KG1 (cell line): ENCODE measurements at places on chromosomes 2 and 18.

- DNase-seq: no peak
Measured at GRCh38 chr2:218879776-218880101, 913 bp upstream of the WNT10A start.

- no peak for DNase-seq
Measured at GRCh38 chr2:202009019-202009481, 24.6 kb upstream of the FZD7 start.

DNA sequence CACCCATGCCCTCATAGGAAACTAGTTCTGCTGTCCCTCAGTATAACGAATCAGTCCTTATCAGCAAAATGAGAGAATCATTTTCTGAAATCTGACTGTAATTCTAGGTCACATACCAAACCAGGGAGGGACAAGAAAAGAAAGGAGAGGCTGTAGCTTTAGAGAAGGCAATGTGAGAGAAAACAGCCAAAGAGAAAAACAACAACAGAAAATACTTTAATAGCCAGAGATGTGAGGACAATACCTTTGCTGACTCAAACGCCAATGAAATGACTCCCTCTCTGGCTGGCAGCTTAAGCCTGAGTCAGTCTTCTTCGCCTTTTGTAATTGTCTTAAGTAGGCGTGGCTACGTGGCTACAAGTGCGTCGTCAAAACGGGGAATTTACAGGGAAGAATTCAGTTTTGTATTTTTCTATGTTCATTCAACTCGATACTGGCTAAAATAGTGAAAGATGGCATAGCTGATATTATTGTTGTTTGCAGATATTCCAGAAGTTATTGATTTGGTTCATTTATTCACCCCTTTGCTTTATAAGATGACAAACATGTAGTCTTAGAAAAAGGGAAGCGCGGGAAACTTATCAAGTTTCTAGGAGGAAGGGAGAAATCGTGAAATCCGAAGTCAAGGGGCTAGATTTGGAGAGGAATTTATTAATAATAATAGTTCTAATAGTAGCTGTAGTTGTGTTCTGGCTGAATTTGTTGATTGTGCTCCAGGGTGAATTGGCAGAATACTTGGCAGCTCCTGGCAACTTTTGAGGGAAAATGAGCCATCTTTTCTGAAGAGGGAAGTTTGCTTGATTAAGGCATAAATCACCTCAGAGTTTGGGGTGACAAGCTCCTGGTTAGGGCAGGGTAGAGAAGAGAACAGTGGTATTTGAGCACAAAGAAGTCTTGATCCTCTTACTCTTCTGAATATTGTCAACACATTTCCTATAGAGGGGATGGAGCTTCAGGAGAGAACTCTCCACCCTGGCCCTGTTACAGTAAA, at the start of gene IL1A:
TSS of gene IL1A (minus strand) at position 295 of the 991 bp plus-strand sequence. CDS start 723 bp downstream, outside the sequence.
- no peak for DNase-seq

GRCh38 chr2:156350374-156351142, 18.0 kb upstream of the NR4A2 start:
- no peak for DNase-seq

DNA sequence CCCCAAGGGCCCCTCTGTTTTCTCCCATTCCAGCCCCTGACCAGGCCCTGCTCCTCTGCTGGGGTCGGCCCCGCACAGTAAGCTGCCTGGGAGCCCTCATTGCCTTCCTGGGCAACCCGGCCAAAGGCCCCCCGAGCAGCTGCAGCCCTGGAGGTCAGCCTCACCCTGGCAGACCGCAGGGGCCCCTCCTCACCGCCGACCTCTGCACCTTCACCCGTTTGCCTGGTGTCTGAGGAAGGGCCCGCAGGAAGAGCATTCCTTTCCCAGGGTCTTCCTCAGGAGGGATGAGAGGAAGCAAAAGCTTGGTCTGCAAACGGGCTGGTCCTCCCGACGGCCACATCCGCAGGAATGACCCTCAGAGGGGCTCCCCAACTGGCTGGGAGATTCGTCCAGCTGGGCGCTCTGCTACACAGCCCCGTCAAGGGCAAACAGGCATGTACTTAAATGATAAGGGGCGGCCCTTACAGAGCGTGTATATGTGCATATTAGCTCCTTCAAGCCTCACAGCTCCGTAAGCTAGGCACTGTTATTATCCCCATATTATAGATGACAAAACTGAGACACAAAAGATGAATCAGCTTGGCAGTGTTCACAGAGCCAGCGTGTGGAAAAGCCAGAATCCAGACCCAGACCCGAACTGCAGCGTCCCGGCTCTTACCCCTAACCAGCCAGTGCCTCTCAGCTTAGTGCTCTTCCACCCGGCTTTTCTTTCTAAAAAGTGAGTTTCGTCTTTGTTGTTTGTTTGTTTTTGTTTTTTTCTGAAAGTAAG, 52.8 kb downstream of the SLC4A1AP start:
- DNase-seq: no peak

DNA sequence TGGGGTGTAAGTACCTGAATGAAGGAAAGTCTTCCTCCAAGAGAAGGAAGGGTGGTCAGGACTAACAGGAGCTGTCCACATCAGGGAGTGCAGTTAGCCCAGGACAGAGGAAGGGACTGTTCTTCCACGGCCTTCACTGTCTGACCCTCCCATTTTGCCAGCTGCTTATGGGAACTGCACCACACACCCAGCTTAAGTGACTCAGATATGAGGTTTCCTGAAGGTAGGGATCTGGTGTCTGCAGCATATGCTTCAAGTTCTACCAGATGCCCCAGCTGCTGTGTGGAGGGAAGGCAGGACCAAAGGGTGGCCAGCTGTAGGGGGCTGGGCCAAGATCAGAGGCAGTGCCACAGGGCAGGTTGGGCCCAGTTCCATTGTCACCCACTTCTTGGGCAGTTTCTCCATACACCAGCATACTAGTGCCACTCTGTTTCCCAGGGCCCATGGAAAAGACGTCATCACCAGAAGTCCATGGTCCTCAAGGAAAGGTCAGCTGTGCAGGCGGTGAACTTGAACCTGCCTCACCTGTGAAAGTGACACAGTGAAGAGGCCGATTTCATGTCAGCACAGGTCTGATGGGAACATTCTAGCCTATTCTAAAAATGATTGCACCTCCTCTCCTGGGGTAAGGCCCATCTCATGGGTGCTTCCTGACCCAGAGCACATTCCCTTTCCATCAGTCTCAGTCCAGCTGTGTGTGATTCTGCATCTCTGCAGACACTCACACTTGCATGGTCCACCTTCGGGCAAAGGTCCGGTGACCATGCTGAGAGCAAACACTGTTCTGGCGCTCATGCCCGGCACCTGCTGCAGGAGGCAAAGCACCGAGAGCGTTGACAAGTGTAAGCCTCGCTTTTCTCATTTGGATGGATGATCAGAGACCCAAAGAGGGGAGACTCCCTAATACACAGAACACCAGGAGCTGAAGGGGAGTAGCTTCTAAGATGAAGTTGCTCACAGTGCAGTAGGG, 68.0 kb downstream of the ACAA2 start:
- no peak for DNase-seq

DNA sequence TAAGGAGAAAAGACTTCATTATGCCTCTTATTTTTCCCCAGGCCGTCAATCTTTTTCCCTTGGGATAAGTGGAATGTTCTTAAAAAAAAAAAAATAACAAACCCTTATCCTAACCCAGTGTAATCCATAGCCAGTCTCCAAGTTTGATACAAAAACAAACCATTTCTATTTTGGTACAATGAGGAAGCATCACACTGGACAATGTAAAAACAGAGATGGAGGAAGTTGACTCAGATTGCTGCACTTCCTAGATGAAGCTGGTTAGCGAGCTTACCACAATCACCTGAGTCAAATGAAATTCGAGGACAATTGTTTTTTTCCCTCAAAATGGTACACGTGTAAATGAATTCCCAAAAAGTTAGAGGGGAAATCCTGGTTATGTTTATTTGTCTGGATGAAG, 259.7 kb downstream of the TCF4 start:
- no peak for DNase-seq

DNA sequence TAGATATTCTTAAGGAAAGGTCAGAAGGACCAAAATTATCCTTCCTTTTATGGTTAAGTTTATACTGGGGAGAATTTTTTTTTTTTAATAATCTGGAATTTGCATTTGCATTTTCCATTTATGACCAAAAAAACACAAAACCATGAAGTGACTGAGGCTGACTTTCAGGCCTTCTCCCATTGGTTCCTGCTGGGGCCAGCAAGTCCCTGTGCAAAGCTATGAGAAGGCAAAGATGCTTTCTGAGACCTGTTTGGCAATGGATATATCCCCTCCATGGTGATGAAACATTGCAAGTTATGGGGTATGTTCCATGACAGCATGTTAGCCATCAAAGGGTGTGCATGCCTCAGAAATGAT, 60.8 kb downstream of the KIAA2012 start:
- no peak for DNase-seq

DNA sequence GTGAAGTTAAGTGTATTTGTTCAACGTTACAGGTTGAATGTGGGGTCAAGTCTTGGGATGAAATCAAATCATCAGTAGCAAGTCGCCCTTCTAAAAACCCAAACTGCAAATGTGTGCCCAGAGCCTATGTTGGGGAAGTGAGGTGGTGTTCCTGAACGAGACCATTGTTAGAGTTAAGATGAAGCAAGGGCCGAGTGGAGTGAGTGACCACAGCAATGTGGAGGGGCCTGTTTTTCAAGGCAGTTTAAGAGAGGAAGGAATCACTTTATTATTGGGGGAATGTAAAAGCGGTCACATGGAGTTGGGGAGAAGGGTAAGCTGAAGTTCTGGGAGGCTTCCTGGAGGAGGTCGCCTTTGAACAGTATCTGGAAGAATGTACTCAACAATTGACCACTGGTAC, 68.5 kb downstream of the MYCN start:
- no peak for DNase-seq

- no peak for DNase-seq
Measured at GRCh38 chr18:58756596-58757240, 85.5 kb downstream of the MALT1 start.

DNA sequence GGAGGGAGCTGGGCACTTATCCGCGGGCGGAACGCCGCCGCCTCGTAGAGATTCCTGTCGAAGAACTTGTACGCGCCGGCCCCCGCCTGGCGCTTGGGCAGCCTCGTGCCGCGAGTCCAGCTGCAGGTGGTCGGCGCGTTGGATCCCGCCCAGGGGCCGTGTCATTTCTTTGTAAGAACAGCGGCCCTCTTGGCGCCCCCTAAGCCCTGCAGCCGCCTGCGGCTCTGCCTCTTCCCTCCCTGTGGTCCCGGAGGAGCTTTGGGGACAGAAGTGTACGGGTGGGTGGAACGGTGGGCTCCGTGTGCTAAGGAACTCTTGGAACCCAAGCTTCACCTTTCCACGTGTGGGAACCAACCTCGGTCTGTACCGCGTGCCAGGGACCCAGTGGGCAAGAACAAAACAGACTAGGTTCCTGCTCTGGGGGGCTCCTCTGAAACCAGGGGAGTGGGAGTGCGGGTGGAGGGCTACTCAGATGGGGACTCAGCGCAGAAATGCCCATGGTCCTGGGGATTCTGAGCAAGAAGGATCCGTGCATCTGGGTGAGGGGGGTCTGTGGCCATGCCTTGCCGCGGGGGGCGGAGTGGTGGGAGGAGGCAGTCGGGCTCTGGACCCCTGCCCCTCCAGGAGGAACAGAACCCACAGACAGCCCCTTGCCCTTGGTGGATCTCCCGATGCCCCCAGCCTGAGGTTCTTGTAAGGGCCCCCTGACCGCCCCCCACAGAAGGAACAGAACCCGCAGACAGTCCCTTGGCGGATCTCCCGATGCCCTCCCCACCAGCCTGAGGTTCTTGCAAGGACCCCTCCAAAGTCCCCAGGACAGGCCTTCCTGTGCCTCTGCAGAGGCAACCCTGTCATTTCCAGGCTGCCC, 1.5 kb downstream of the GPC1 start:
- no peak for DNase-seq

DNA sequence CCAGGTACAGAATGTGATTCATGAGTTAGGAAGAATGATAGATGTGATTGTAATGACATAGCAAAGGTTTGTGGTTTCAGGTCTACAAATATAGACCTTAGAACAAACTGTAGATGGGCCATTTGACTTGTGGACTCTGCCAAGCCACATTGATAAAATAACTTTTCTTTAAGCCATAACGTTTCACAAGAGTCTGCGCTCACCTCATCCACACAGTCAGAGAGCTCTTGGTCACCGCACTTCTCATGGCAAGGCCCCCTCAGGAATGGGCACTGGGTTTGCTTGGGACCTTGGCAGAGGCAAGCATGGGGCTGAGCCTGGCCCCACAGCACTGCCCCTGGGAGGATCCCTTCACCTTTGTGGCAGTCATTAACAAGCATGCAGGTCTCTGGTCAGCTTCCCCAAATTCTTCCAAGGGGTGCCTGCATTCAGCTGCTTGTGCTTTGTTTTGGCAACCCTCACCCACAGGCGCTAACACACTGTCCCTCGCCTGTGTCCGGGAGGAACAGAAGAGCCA, 14.0 kb downstream of the ARMC9 start:
- no peak for DNase-seq

DNA sequence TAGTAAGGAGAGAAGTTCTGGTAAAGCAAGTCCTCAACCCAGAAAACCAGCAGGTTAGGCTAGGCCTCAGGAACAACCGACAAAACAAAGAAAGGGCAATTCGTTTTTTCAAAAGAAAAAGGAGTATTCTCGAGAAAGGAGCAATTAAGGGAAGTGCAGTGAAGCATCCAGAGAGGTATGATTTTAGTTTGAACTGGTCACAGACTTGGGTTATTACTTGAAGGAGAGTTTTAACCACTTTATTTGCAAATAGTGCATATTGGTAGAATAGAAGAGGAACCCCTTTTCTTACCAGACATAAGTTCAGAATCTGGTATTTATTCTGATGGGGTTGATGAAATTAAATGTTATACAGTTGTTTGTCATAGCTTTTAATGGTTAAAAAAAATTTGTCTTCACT, 110.0 kb upstream of the GCFC2 start:
- no peak for DNase-seq

DNA sequence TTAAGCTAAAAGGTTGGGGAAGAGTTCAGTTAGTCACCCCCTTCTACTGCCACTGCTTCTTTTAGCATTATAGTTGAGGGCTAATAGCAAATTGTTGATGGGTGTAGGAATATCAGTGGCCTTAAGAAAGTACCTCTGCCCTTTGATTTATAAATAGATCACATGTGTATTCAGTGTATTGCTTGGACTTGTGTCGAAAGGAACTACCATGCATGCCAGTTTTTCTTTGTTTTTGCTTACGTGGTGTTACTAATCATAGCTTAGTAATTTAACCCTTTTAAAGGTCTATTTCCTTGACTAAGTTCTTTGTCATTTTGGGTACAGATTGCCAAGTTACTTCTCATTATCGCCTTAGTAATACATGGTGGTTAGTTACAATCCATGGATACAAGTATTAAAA, 85.6 kb downstream of the MIB1 start:
- no peak for DNase-seq

DNA sequence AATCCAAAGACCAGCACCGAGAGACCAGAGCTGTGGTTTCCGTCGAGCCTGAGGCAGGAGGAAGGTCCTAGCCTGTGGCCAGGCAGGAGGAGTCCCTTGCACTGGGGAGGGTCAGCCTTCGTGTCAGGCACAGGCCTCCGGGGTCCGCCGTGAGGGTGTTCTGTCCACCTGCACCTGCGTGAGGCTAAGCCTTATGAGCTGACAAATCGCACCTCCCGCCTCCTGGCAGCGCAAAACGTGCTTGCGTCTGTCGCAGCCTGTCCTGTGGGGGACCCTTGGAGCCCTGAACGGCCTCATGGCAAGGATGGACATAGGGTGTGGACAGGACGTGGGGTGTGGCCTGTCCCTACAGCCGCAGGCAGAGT, 73.3 kb downstream of the KCNG2 start:
- DNase-seq: no peak
